T-cell (primary cell): ENCODE measurements at places on chromosomes 7 and 10.

DNA sequence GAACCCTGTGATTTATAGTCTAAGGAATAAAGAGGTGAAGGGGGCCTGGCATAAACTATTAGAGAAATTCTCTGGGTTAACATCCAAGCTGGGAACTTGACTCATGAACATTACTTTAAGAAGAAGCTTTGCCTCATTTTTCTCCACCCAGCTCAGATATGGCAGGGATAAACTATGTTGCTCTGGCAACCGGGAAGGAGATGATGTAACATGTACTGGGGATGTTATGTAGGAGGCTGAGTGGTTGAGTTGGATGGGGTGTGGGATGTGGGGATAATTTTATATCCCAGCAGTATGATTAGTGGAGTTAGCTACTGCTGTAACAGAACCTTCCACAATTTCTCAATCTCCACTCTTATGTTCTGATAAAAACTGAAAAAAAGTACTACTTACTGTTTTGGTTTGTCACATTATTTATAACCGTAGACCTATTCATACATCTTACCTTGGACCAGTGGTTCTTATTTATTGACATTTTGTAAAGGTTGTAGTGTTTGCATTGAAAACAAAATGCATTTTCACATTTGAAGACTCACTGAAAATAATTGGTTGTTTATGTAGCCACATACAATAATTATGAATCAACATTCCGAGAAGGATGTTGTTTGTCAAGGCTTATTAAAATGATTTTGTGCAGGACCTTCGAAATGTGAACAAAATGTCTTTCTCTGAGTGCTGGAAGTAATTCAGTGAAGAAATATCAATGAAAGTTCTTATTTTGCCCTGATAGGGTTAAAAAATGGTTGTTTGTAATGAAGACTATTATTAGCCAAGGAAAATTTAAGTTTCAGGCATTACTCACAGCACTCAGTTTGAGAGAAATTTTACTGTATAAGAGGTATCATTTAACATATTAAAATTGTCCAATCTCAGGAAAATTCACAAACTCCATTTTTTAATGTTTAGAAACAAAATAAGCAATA, 1.3 kb downstream of the OR2F2 start:
- H3K4me3 ChIP-seq, result no peak overlapping the region
- H3K4me1 ChIP-seq, result no peaks in the 10 kb centered on the region
- H3K27me3 ChIP-seq, result no peaks in the 10 kb centered on the region
- DNase-seq, result no peak
- H3K36me3 ChIP-seq, result no peaks in the 10 kb centered on the region

GRCh38 chr7:69198250-69198649, 400.0 kb upstream of the AUTS2 start:
- no peak overlapping the region for H3K27ac ChIP-seq
- peaks cover 3% of the 10 kb centered on the region for H3K4me1 ChIP-seq
- no peaks in the 10 kb centered on the region for H3K36me3 ChIP-seq
- H3K27me3 ChIP-seq, result no peaks in the 10 kb centered on the region
- no peak overlapping the region for H3K4me3 ChIP-seq
- DNase-seq, result no peak

DNA sequence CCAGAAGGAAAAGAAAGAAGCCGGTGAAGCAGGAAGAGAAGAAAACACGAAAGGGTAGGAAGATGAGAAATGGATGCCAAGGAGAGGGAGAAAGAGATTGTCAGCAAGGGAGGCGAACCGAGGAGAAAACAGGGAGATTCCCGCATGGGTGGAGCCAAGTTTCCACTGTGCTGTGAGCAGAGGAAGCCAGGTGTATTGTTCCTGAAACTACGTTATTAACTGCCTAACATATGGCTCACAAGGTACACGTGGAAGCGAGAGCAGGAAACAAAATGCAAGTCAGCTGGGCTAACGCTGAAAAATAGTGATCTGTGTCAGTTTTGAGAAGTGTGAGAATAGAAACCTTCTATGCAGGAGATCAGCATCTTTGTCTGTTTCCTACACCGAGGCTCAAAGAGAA, 20.4 kb upstream of the HIPK2 start:
- DNase-seq, result no peak
- no peak overlapping the region for H3K27ac ChIP-seq
- no peaks in the 10 kb centered on the region for H3K36me3 ChIP-seq
- H3K4me1 ChIP-seq, result no peaks in the 10 kb centered on the region
- H3K27me3 ChIP-seq, result no peaks in the 10 kb centered on the region

- H3K36me3 ChIP-seq, result no peaks in the 10 kb centered on the region
- DNase-seq, result no peak
- no peaks in the 10 kb centered on the region for H3K27me3 ChIP-seq
- no peak overlapping the region for H3K27ac ChIP-seq
- H3K4me1 ChIP-seq, result no peaks in the 10 kb centered on the region
- H3K4me3 ChIP-seq, result no peak overlapping the region
Measured at GRCh38 chr7:78514634-78515033, 716.1 kb downstream of the PHTF2 start.

DNA sequence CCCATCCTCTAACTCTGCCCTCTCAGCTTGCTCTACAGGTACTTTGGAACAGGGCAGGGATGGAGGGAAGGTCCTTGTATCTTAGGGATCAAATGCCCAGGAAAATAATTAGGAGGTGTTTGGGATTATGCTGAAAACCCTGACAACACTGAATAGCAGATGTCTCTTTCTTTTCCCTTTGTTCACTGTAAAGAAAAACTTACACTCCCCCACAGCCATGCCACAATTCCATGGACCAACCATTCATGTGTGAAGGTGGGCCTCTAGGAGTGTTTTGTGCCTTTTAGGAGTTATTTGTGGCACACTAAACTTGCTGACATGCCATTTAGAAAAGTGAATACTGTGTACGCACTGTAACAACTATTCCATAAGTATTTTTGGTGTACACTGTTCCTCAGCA, 108.1 kb downstream of the SNX10 start:
- H3K27ac ChIP-seq, result no peak overlapping the region
- H3K4me1 ChIP-seq, result peaks cover 15% of the 10 kb centered on the region
- no peaks in the 10 kb centered on the region for H3K27me3 ChIP-seq
- no peak for DNase-seq

GRCh38 chr7:120079704-120080103, 193.3 kb upstream of the KCND2 start:
- no peak for DNase-seq
- H3K27ac ChIP-seq, result no peak overlapping the region
- H3K36me3 ChIP-seq, result no peaks in the 10 kb centered on the region
- no peaks in the 10 kb centered on the region for H3K4me1 ChIP-seq

DNA sequence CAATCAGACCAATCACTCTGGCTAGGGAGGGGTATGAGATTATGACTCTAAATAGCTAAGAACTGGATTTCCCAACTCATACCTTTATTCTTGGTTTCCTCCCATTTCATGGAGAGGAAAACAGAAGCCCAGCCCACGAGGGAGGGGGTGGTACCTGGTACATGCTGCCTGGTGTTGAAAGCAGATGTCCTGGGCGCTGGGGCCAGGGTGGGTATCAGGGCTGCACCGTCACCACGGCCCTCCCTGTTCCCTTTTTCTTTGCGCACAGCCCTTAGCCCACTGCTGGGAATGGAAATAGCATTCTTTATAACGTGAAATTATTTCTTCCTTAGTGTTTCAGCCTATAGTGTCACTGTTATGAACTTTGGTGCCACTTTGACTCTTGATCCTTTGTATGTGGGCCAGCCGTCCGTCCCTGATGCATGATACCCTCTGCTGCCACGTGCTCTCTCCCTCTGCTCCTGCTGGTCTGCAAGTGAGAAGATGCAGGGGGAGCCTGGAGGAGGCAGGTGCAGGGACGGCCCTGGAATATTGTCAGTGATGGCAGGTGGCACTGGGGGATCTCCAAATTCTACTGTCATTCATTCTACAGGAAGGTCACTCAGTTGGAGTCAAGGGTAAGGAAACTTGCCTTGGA, 158.5 kb downstream of the CDH23 start:
- no peaks in the 10 kb centered on the region for H3K4me1 ChIP-seq
- H3K36me3 ChIP-seq, result no peaks in the 10 kb centered on the region
- no peak overlapping the region for H3K27ac ChIP-seq
- DNase-seq, result no peak
- no peak overlapping the region for H3K4me3 ChIP-seq

- H3K4me3 ChIP-seq, result no peak overlapping the region
- H3K36me3 ChIP-seq, result no peaks in the 10 kb centered on the region
- peaks cover 24% of the 10 kb centered on the region for H3K27me3 ChIP-seq
- DNase-seq, result no peak
- H3K4me1 ChIP-seq, result no peaks in the 10 kb centered on the region
- H3K27ac ChIP-seq, result no peak overlapping the region
Measured at GRCh38 chr7:99253369-99253768, 19.3 kb upstream of the MYH16 start.

DNA sequence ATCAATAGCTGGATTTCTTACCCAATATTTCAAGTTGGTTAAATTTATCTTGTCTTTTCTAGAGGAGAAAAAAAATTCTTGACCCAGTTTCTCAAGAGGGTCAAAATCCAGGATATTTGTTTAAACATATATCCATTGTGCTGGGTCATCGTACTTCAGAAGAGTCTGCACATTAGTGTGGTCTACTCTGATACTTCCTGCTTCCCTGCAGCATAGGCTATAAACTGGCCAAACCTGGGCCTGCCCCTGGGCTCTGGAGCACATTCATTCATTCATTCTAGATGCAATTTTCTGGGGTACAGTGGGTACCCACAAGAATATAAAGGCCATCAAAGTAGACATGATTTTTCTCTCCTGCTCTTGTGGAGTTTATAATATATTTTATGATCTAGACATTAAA, 142.1 kb upstream of the WNT16 start:
- no peak overlapping the region for H3K4me3 ChIP-seq
- H3K36me3 ChIP-seq, result no peaks in the 10 kb centered on the region

GRCh38 chr7:122182081-122182480, 38.0 kb upstream of the AASS start:
- H3K4me3 ChIP-seq, result no peak overlapping the region
- no peaks in the 10 kb centered on the region for H3K36me3 ChIP-seq

GRCh38 chr7:116422683-116423082, 76.9 kb upstream of the CAV2 start:
- no peak overlapping the region for H3K4me3 ChIP-seq
- H3K27ac ChIP-seq, result no peak overlapping the region
- no peak for DNase-seq
- H3K36me3 ChIP-seq, result no peaks in the 10 kb centered on the region

DNA sequence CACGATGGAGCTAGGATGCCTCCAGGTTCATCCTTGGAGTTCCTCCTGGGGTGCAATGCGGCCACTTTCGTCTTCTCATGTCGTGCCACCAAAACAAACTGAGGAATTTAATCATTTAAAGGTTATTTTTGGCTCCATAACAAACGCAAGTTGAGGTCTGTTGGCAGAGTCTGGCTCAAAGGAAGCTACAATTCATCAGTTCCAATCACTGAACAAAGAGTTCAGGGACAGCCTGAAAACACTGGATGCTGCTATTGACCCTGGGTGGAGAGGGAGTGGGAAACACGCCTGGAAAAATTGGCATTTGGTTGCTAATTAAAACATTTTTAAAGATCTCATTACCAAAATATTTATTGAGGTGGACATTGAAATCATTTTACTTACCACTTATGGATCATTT, 11.4 kb upstream of the MGMT start:
- no peaks in the 10 kb centered on the region for H3K27me3 ChIP-seq
- H3K27ac ChIP-seq, result no peak overlapping the region
- no peak for DNase-seq
- H3K4me3 ChIP-seq, result no peak overlapping the region
- no peaks in the 10 kb centered on the region for H3K36me3 ChIP-seq

- no peak overlapping the region for H3K27ac ChIP-seq
- no peaks in the 10 kb centered on the region for H3K4me1 ChIP-seq
- no peak for DNase-seq
- no peaks in the 10 kb centered on the region for H3K36me3 ChIP-seq
Measured at GRCh38 chr10:95388539-95388938, 97.7 kb upstream of the PDLIM1 start.

GRCh38 chr7:77200542-77200941, 923 bp upstream of the FGL2 start:
- no peak for DNase-seq
- no peaks in the 10 kb centered on the region for H3K36me3 ChIP-seq
- H3K4me1 ChIP-seq, result peaks cover 19% of the 10 kb centered on the region
- H3K4me3 ChIP-seq, result no peak overlapping the region

GRCh38 chr10:111206521-111206920, 129.7 kb downstream of the ADRA2A start:
- no peak overlapping the region for H3K4me3 ChIP-seq
- no peaks in the 10 kb centered on the region for H3K27me3 ChIP-seq
- no peaks in the 10 kb centered on the region for H3K36me3 ChIP-seq

DNA sequence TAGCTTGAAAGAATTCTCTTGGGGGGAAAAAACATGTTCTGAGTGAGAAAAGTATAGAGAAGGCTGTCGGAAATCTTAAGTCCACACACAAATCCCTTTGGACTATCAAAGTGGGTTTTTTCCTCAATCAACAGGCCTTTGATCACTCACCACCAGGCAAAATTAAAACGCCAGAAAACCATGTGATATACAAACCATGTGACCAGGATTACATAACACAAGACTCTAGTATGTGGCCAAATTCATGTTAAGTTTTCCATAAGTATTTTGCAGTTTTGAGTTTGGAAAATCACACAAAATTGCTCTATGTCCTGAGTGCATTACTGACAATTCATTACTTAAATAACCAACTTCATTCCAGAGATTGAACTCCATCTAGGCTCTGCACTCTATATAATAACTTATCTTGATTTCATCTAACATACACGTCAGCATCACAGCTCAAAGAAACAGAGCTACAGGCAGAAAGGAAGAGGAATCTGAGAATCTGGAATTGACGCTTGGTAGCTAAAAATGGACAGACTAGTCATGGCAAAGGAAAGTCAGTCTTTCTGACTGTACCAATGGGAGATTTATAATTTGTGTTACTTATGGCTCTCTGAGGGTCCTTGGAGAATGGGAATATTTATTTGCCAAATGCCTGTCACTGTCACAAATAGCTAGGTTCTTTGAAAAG, 383.5 kb downstream of the SFMBT2 start:
- H3K4me1 ChIP-seq, result peaks cover 35% of the 10 kb centered on the region
- H3K4me3 ChIP-seq, result no peak overlapping the region
- DNase-seq, result no peak
- peak overlapping the region; percentile 61 for H3K27ac ChIP-seq
- H3K27me3 ChIP-seq, result no peaks in the 10 kb centered on the region

DNA sequence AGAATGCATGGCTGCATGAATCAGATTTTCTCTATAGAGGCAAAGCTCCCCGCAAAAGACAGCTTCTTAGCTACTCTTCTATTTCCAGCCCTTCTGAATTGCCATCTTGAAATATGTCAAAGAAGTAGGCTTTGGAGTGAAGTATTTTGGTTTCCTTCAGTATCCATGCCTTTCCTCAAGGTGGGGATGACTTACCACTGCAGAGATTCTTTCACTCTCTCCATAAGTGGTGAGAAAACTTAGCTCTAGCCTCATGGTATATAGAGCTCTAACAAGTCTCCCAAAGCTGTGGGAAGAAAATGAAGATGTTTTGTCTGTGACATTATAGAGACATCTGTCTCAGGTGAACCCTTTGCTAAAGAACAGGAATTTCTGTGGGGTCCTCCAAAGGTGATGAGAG, 89.6 kb upstream of the ITGB1 start:
- no peaks in the 10 kb centered on the region for H3K36me3 ChIP-seq
- no peak overlapping the region for H3K4me3 ChIP-seq
- no peaks in the 10 kb centered on the region for H3K27me3 ChIP-seq
- no peak overlapping the region for H3K27ac ChIP-seq
- H3K4me1 ChIP-seq, result no peaks in the 10 kb centered on the region

- H3K36me3 ChIP-seq, result no peaks in the 10 kb centered on the region
- no peak for DNase-seq
- no peaks in the 10 kb centered on the region for H3K4me1 ChIP-seq
- no peak overlapping the region for H3K4me3 ChIP-seq
- no peaks in the 10 kb centered on the region for H3K27me3 ChIP-seq
Measured at GRCh38 chr7:18096087-18096486, 68.4 kb upstream of the PRPS1L1 start.
